ENCODE measurements at places on chromosomes 2 and 18. TPM values are rescaled to one million over a fixed set of nuclear protein-coding genes. Genes with fewer than 3 reads are reported as not detected.

Gene RAPH1
- 12.0 TPM for total RNA-seq

Gene TUBA4A
- total RNA-seq = 201 TPM

Gene CPS1
- 0.73 TPM for total RNA-seq

Gene ITPRIPL1
- 31.6 TPM for total RNA-seq

Gene RGPD4
- 0.08 TPM for total RNA-seq

Gene DSG1
- total RNA-seq = not detected

Gene RGPD8
- total RNA-seq = 9.9 TPM

Gene VSNL1
- not detected for total RNA-seq

Gene TBR1
- total RNA-seq = not detected

Gene DOCK10
- 219 TPM for total RNA-seq

Gene CD302
- 0.58 TPM for total RNA-seq

Gene REG1B
- 1.7 TPM for total RNA-seq

Gene HNMT
- not detected for total RNA-seq

Gene ABCG8
- 0.05 TPM for total RNA-seq

Gene ABCG5
- not detected for total RNA-seq

Gene ASB18
- not detected for total RNA-seq

Gene ASAP2
- 0.22 TPM for total RNA-seq
